ENCODE measurements at places on chromosomes 3 and 15. TPM values are rescaled to one million over a fixed set of nuclear protein-coding genes. Genes with fewer than 3 reads are reported as not detected.
A peak's percentile ranks its signal among the peaks of the same experiment; 100 is the strongest.

GRCh38 chr15:63188926-63189871 is at the start of gene RAB8B:
Gene RAB8B, plus strand, starts transcription at chr15:63189606. Its CDS starts 19 bp downstream, at chr15:63189625.
- peak; percentile 100 for DNase-seq

- no peak for DNase-seq
Measured at GRCh38 chr15:65115542-65115941, 542 bp upstream of the UBAP1L start.

DNA sequence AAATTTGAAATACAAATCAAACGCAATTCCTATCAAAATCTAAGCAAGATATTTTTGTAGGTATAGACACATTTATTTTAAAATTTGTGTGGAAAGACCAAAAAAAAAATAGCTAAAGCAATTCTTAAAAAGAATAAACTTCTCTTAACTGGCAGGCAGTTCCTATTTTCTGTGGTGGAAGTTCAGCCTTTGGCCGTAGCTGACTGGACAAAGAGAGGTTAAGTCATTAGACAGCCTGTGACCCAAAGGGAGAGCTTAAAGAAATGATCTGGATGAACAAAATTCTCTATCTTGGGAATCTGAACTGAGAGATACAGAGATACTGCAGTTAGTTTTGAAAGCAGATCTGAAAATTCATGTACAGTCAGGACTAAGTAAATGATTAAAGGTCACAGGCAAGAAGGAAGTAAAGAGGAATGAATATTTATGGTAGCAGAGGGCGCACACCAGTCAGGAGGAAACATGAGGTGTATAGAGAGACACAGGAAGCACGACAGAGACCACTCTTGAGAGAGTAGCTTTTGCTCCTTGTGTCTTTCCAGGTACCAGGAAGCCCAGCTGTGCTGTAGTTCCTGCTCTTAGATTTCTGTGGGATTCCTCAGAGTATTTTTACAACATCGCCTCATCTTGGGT is 57.5 kb downstream of the TPRG1 start:
- DNase-seq: no peak

DNA sequence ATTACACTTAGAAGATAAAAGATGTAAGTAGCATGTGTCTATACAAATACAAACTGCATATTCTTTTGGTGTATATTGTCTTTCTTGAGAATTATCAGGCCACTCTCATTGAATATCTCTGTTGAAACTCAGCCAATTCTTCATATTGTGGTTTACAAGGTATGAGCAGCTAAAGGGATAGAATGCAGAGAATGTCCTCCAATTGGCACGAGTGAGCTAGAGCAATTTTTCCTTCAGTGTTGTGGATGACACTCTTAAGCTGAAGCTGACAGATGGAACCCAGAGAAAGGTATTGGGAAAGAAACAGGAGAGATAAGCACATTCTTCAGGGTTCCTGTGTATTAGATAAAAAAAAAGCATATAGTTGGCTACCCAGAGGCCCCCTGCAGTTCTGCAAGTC is 453.1 kb downstream of the EPHA3 start:
- DNase-seq: no peak

DNA sequence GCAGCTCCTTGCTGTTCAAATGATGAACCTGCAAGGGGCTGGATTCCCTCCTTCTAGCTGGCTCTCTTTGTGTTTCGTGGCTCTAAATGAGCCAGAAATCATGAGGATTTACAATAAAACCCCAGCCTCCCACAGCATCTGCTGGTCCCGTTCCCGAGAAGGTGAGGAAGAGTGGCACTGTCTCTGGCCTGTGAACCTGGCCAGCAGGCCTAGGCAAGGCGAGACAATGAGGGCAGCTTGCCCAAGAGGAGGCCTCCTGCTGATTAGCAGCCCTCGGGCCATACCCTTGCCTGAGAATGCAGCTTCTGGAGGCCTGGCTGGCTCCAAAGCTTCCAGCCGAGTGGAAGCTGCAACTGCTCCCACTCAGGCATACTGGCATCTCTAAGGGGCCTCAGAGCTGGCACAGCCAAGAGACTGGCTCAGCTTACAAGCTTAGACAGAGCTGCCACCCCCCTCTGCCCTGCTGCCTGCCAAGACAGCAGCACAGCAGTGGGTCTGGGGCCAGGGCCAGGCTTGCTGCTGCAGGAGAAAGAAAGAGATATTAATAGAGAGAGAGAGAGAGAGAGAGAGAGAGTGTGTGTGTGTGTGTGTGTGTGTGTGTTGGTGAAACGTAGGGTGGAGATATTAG is 76.5 kb downstream of the HMG20A start:
- peak; percentile 48 for DNase-seq

DNA sequence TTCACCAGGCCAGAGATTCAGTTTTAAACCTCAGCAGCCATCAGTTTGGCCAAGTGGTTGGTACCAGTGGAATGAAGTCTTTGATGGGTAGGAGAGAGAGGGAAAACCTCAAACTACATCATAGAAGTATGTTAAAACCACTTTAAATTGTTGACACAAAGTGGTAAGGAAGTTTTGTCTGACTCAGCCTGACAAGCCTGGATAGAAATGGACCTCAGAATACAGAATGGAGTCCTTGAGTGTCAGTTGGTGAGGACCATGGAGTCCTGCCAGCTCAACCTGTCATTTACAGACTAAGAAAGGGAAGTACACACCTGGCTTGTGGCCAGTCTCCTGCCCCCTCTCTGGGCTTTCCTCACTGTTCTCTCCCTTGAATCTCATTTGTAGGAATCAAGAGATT is 12.1 kb downstream of the EAF1 start:
- DNase-seq: peak; percentile 57

DNA sequence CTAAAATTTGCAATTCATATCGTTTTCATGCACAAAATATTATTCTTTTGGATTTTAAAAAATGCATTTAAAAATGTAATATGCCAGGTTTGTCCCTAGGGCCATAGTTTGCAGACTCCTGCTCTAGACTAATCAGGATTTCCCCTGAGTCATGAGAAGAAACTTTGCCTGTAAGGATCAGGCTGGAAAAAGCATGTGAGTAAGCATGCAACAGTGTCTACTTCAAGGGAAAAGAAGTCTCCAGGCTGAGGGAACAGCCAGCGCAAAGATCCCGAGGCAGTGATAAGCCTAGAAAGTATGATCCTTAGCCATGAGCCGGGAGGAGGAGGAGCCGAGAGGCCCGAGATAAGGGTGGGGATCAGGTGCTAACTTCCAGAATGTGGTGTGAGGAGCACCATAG is 382.8 kb upstream of the CFAP20DC start:
- no peak for DNase-seq

NCK1 gene
- polyA plus RNA-seq: 6.0 TPM

SKOR1 gene
- not detected for polyA plus RNA-seq

CPB1 gene
- 142 TPM for polyA plus RNA-seq

RSL24D1 gene
- polyA plus RNA-seq: 43.0 TPM
